ENCODE measurements at places on chromosomes 4 and X.

DNA sequence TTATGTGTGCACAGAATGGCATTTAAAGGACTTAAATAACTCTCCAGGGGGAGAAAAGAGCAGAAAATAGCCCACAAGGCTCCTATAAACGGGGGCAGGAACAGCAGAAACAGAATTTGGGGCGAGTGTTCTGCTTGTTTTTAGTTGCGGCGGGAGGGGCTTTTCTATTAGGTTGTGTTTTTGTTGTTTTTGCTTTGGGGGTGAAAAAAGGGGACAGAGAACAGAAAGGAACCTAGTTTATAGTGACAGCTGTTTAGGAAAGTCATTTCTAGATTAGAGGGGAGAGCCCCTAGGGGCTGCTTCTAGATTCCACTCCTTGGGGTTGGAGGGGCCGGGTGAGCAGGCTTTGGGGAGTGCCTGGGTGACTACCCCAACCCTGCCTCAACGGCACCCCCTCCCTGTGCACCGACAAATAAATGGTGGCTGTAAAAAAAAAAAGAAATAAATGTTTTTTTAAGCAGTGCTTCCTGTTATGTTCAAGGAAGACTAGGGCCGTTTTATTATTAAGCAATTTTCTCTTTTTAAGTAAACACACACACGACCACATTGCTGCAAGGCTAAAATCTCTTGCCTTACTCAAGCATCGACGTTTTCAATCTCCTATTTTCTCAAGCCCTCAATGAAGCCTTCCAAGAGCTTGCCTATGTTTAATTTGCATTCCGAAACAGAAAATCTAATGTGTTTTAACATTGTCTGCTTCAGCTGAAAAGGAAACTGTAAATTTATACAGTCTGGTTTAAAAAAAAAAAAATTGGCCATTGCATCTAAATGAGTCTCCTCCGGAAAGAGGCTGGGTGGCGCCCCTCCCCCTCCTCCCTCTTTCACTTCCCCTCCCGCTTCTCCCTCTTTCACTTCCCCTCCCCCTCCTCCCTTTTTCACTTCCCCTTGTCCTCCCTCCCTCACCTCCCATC is 123.3 kb upstream of the TBL1X start:
- no peak for DNase-seq

DNA sequence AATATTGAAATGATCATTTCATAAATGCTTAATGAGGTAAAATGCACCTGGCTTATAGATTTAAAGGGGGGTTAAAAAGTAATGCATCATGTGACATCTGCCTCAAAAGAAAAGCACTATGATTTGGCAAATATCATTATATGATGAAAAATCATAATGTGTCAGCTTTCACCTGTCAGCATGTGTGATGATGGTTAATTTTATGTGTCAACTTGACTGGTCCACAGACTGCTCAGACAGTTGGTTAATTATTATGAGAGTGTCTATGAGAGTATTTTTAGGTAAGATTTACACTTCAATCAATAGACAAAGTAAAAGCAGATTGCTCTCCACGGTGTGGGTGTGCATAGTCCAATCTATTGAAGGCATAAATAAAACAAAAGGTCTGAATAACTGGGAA is 1986.7 kb downstream of the PCDH7 start:
- DNase-seq, result no peak

DNA sequence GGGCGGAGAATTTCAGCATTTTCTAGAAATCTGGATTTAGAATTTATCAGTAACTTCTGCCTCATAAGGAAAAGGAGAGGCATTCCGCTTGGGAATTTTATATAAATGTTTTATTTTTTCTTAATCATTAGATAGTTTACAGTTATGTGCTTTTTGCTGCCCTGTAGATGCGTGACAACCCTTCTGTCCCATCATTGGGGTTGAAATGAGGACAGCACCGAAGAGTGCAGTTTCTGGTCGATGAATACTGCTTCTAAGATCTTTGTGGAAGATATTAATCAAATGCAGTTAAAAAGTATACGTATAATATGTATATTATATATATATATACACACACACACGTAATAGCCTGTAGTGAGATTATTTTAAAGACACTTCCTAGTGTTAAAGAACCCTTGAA is 1.5 kb downstream of the RBPJ start:
- DNase-seq, result no peak

DNA sequence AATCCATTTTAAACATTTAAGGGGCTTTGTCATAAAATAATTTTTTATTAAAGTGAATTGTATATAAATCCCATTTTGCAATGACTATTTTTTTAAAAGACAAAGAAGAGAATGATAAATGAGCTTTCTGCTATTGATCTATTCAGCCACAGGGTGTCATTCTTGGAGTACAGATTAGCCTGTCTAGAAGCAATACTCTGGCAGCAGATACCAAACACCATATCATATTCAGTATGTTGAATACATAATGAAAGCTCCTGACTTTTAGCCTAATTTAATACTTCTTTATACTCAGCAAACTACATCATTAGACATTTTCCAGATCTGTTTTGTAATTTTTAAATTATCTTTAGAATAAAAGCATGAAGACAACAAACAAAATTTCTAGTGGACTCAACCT is 496.3 kb downstream of the PDGFC start:
- peak; percentile 52 for DNase-seq

DNA sequence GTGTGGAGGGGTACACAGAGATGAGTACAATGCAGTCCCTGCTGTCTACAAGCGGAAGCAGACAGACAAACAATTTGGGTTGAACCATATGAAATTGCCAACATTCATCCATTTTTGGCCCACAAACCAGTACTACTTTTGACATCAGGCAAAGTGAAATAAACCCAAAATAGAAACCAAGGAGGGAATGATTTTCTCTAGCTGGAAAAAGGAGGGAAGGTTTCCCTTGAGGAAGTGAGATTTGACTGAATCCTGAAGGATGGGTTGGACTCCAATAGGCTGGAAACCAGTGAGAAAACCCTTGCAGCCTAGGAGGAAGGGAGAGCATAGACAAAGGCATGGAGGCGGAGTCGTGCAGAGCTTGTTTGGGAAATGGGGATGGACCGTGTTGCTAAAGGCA is 63.5 kb upstream of the PJA1 start:
- no peak for DNase-seq

DNA sequence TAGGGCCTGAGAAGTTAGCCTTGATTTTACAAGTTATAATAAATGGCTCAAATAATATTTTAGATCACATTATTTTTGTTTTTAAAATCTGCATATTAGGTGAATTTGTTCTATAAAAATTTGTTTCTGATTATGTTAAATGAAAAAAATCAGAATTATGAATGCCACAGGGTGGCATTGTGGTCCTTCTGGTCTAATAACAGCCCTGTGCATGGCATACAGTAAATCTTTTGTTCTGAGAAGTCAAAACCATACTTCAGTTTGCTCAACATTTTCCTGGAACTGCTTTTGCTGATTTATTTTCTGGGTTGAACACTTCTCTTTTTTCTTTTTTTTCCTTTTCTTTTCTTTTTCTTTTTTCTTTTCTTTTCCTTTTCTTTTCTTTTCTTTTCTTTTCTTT is 101.0 kb upstream of the UBQLN2 start:
- DNase-seq, result no peak

- DNase-seq, result no peak
Observed at GRCh38 chrX:26562156-26562555, 346.2 kb downstream of the MAGEB5 start.

GRCh38 chrX:40340116-40340515 is 240.7 kb upstream of the ATP6AP2 start:
- DNase-seq, result no peak

GRCh38 chr4:153137159-153137558 is 67.1 kb upstream of the TRIM2 start:
- no peak for DNase-seq

- DNase-seq, result no peak
Observed at GRCh38 chr4:136106753-136107152, 1425.5 kb downstream of the PCDH18 start.

- DNase-seq, result no peak
Observed at GRCh38 chr4:27930291-27930690, 1069.7 kb downstream of the STIM2 start.

GRCh38 chr4:142559986-142560385 is 286.1 kb downstream of the INPP4B start:
- no peak for DNase-seq

- DNase-seq, result no peak
Observed at GRCh38 chr4:121951521-121952110, at the start of gene TRPC3. TRPC3 (minus strand) TSS chr4:121952060; CDS start chr4:121951680, 380 bp downstream.

- DNase-seq, result no peak
Observed at GRCh38 chrX:78104447-78105176, 564 bp downstream of the PGK1 start.

DNA sequence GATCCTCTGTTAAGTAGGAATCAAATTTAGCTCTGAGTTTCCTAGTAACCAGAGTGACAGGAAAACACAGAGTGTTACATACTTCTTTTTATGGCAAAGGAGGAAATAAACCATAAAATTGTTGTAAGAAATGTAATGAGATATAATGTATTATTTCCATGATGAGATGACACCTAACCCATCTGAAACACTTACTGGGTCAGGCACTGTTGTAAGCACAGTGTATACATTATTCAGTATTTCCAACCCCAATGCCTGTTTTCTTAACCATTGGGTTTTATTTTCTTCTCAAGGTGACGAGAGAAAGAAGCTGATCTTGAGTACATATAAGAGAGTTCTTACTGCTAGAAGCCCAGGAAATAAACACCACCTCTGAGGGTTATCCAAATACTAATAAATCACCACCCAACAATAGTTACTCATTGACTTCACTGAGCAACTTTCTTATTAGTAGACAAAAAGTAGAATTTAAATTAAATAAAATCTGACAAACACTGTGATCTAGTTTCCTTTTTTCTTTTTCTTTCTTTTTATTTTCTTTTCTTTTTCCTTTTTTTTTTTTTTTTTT is 4.2 kb upstream of the ENAM start:
- no peak for DNase-seq

DNA sequence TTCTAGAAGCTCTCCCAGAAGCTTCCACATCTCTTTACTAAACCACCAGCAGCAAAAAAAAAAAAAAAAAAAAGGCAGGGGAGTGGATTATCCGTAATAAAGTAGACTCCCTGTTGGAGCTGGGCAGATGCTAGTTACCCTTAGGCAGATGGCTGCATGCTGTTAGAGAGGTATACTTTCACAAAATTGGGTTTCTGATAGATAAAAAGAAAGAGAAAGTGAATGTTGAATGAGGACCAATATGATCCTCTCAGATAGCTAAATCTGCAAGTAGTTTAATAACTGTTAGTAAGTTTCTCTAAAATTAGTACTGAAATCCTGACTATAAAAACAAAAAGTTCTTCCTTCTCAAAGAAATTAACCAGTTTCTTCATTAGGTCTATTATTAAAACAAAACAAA is 195.4 kb downstream of the ANAPC10 start:
- DNase-seq, result no peak

DNA sequence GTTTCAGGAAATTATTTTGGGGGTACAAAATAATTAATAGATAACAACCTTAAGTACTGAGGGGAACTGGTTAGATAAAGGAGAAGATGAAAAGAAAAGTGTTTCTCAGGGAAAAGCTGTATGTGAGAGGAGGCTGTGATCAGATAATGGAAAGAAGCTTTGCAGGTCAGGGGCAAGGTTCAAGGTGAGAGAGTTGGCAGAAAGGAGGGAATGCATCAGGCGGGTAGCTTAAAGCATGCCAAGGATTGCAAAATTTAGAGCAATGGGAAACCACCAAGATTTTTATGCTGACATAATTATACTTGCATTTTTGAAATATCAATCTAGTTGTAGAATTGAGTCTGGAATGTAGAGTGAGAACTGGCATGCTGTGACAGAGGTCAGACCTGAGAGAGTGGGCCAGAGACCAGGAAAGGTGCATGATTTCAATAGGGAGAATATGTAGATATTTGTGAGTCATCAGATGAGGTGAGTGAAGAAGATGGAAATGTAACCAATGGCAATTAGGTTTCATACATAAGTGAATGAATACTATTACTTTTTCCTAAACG is 508.7 kb downstream of the TRIML1 start:
- DNase-seq, result no peak

GRCh38 chrX:40174854-40175510 is 77.2 kb upstream of the BCOR start:
- no peak for DNase-seq

- DNase-seq, result no peak
Observed at GRCh38 chr4:108751321-108751720, 11.5 kb downstream of the ETNPPL start.

- peak; percentile 5 for DNase-seq
Observed at GRCh38 chr4:147924604-147925412, 192.9 kb downstream of the ARHGAP10 start.

DNA sequence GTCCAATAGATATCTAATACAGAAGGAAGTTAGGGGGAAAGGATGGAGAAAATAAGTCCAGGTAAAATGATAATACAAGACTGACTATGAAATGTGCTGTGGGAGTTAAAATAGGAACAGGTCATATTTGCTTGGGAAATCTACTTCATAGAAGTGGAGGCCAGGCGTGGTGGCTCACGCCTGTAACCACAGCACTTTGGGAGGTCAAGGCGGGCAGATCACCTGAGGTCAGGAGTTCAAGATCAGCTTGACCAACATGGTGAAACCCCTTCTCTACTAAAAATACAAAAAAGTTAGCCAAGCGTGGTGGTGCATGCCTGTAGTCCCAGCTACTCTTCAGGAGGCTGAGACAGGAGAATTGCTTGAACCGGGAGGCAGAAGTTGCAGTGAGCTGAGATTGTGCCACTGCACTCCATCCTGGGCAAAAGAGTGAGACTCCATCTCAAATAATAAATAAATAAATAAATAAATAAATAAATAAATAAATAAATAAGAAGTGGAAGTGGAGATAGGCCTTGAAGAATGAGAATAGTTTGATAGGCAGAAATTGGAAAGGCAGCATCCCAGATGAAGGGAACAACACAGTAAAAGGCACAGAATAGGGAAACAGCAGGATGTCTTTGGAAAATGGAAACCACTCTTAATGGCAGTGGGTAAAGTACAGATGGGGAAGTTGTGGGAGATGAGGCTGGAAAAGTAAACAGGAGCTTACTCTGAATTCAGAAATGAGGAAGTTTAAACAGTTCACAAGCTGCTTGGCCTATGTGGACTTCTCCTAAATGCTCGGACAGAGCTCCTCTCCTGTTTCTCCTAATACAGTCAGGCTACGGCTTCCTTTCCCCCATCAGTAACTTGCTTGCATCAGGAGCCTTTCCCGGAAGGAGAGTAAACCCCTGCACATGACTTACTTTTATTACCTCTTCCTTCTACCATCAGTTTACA is 15.1 kb upstream of the GK start:
- DNase-seq, result no peak

GRCh38 chr4:110621839-110622751 is 782 bp downstream of the PITX2 start:
- DNase-seq, result no peak

DNA sequence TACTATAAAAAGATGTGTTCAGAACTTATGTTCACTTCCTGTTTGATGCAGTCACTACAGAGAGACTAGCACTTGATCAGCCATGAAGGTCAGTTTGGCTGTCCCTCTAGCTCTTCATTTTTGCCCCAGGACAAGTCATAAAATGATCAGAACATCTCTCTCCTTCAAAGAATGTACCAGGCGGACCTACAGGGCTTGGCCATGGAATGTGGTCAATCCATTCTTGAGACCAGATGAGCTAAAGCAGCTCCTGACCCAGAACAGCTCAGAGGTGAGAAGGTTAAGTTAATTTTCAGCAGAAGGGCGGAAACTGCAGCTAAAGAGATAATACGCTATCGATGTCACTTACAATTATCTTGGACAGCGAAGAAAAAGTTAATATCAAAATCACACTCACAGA is 49.2 kb upstream of the TAB3 start:
- DNase-seq, result no peak

Measured in kidney capillary endothelial cell (primary cell).